ENCODE measurements at places on chromosomes 1 and 21.

GRCh38 chr1:11358984-11359383 lies 86.0 kb downstream of the UBIAD1 start:
- no peak for DNase-seq

DNA sequence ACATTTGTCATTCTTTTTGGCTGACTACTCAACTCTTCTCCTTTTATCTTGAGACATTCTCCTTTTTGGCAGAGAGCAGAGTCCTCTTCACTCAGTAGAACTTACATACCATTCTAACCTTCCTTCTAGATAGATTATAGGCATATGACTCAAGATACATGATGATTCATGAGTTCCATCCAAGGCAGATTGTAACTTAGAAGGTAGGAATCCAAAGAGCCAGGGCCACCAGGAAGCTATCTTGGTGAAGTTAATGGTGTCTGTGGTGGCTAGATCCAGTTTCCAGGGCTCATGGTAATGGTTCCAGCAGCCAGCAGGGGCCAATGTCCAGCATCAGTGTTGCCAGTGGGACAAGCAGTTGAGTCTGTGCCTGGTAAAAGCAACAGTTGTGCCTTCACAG lies 76.1 kb upstream of the KIAA0040 start:
- DNase-seq, result no peak

DNA sequence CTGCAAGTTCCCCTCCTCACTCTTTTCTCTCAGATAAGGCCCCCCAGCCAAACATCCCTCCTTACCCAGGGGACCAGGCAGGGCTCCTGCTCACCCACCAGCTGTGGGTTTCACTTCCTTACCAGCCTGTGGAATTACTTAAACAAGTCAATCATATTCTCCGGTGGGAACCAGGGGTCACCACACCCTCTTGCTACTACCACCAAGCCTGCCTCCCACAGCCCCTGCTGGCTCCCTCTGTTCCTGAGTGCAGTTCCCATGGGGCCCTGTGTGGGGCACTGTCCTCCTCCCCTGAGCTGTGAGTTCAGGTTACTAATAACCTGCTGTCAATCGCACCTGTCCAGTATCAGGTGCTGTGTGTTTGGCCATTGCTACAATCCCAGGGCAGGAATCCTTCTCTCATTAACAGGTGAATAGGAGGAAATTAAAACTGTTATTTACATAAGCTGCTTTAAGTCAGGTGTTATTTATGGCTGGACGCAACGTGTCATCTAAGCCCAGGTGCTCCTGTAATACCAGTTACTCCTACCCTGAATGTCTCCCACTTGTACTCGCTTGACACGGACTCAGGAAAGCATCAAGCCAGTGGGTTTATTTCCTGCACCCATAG lies 53.1 kb upstream of the LBR start:
- DNase-seq, result peak; percentile 36

DNA sequence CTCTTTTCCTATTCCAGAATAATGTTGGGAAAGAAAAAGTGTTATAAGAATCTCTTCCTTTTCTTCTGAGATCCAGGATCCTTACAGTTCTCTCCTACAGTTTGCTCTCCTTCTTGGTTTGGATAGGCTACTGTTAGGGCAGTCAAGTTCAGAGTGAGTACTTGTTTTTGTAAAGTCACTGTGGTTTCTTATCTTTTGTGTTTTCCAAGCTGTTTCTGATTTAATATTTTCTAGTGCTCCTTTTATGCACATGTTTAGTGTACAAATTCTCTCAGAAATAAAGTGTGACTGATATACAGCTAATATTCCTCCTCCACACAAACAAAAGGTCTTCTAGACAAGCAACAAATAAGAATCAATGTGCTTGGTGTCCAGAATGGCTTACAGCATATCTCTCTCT lies 107.7 kb downstream of the BACH1 start:
- DNase-seq, result no peak

GRCh38 chr1:209086486-209087192 lies 496.9 kb upstream of the CAMK1G start:
- DNase-seq, result peak; percentile 60

DNA sequence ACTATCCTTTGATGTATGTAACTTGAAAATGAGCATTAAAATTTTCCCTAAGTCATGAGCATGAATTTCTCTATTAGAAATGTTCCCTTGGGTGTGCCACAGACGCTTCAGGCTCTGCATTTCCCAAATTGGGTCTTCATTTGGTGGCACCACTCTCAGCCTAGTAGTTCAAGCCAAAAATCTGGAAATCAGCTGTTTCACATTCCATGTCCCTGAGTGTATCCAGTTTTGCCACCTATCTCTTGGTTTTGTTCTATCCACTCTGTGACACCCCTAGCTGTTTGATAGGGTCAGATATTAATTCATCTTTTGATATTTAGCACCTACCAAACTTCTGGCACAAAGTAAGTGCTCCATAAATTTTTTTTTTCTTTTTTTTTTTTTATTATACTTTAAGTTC lies 89.5 kb upstream of the DPH5 start:
- no peak for DNase-seq

- DNase-seq, result no peak
Measured at GRCh38 chr21:32094804-32095203, 184.0 kb downstream of the MIS18A start.

Data from GM06990 (cell line).